NCI-H524 (cell line): ENCODE measurements at places on chromosomes 1 and 21.
A peak's percentile ranks its signal among the peaks of the same experiment; 100 is the strongest.

DNA sequence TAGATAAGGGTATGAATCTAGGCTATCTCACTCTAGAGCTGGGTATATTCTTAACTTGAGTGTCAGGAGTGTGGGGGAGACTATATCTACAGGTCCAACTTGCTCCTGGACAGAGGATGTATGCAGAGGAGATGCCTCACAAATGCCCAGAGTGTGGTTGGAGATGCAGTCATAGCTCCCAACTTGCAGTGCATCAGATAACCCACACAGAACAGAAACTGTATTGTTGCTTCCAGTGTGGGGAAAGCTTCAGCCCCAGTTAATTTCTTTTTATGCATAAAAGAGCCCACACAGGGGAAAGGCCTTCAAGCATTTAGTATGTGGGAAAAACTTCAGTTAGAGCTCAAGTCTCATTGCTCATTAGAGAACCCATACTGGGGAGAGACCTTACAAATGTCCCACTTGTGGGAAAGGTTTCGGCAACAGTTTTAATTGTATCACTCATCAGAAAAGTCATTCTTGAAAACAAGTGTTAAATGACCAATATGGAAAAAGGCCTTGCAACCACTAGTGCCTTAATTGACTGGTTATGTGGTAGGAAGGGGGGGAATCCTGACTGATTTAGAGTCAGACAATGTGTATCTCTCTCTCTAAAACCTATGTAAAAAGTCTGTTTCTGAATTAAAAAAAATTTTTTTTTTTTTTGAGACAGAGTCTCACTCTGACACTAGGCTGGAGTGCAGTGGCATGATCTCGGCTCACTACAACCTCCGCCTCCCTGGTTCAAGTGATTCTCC is 67.9 kb downstream of the EBNA1BP2 start:
- no peak for DNase-seq

DNA sequence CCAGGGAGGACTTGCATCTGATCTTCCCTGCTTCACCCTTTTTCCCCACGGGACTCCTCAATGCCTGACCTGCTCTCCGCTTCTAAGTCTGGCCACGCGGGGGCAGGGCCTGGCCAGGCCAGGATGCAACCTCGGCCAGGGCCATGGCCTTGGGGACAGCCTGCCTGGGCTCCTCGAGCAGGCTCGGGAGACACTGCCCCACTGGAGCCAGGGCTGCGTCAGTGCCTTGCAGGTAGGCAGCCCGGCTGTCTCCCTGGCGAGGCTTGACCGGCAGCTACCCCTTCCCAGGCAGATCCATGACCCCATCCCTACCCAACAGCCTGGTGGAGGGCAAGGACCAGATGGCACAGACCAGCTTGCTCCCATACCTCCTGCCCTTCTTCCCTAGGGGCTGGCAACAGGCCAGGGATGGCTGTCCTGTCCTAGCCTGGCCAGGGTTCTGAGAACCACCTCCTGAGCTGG is 2.7 kb upstream of the PRDM16 start:
- DNase-seq, result no peak

- DNase-seq, result no peak
Observed at GRCh38 chr1:151847867-151848596, 5.5 kb downstream of the THEM5 start.

DNA sequence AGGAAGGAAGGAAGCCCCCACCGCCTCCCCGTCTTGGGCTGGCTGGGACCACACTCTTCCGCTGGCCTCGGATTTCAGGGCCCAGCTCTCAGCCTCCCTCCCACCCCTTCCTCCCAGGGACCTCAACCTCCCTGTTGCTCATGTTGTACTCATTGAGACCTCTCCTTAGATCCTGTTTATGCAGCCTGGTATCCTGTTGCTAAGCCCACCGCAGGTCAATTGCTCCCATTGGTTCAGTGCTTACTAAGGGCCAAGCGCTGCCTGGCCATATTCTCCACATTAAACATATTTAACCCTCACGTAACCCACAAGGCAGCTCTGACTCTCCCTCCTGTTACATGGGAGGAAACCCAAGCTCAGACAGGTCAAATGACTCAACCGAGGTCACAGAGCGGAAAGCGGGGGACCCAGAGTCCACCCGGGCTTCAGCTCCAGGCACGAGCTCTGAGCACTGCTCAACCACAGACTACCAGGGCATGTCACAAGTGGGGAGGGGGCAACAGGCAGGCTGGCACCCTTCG is 23.2 kb upstream of the H6PD start:
- no peak for DNase-seq

GRCh38 chr1:84271441-84272151 is 29.9 kb upstream of the SAMD13 start:
- no peak for DNase-seq

GRCh38 chr1:160081261-160081936 is at the start of gene KCNJ9:
Gene KCNJ9 (plus strand): TSS chr1:160081538. CDS start chr1:160084031, 2,493 bp downstream.
- peak; percentile 60 for DNase-seq

DNA sequence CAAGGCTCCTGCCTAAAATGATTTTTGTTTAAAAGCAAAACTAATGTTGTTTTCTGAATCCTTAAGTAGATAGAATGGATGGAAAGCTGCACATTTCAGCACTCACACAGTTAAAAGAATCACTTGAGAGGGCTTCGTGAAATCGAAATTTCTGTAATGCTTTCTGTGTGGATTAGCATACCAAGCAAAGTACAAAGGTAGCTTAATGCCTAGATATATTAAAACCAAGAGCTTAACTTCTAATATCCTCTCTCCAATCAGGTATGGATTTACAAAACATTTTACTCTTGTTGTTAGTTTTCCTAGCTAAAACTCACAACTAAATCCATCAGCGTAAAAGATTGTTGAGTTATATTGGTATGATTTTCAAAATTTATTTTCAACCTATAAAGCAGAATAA is 378.8 kb upstream of the PRMT6 start:
- DNase-seq, result no peak

DNA sequence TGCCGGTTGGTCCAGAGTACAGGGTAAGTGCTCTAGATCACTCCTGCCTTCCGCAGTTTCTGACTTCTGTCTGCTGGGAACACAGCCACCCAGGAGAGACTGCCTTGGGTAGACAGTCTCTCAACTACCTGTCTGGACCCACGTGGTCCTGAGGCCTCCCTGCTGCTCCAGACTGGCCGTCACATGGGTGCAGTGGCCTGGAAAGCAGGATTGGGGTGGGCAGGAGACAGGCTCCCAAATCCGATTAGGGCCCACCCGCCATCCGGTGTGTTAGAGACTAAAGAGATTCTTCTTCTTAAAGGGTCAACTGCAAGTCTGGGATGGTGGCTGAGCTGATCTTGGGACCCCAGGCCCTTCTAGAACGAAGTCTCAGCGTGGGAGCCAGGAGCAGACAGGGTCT is 105.5 kb downstream of the EBNA1BP2 start:
- DNase-seq, result no peak

DNA sequence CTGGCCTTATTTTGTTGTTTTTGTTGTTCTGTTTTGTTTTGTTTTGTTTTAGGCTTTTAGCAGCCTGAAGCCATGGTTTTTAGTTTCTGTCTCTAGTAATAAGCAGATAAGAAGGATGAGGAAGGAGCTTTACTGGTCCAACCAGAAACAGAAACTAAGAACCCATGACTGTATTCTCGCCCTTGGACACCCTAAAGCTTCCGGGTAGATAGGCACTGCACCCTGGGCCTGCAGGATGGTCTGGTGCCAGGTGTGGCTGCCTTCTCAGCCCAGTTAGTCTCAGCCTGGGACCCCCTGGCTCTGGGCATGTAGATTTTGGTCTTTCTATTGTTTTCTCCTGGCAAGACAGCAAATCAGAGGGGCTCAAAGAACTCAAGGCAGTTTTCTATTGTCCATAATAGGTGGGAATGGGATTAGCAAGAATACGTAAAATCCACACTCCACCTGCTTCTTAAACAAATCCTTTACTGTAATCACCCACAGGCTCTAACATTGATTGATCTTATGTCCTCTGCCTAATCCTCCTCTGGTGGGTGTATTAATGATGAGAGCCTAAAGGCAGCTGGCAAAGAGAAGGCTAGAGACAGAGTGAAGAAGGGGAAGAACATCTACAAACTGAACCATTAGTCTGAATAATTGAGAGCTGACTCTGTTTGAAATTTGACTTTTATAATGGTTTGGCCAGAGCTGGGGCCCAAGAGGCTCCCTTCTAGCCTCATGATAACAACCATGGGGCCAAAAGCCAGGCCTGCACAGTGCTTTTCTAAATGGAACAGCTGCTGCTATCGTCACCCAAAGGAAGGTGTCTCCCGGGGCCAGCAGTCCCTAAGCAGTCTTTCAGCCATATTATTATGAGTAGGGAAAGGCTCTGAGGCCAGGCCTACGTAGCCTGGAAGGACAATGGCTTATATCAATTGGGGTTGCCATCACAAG is 106.8 kb upstream of the ATP1A1 start:
- DNase-seq, result peak; percentile 93

- DNase-seq, result no peak
Observed at GRCh38 chr1:32122151-32122550, 14.3 kb downstream of the KPNA6 start.
